ENCODE measurements at places on chromosomes 7 and 10.

DNA sequence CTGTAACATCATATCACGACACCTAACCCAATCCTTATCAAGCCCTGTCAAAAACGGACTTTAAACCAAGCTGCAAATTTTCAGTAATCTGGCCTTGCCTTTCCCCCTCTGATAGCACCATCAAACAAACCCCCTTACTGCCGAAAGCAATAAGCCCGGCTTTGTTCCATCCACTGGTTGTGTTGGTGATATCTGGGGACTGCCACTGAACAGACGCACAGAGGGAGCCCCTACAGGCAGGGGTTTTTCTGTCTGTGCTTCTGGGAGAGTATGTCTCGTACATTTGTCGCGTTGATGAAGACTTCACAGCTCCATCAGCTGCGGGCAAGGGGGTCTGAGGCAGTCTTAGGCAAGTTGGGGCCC lies 550 bp upstream of the PLAU start:
- no peak for DNase-seq

DNA sequence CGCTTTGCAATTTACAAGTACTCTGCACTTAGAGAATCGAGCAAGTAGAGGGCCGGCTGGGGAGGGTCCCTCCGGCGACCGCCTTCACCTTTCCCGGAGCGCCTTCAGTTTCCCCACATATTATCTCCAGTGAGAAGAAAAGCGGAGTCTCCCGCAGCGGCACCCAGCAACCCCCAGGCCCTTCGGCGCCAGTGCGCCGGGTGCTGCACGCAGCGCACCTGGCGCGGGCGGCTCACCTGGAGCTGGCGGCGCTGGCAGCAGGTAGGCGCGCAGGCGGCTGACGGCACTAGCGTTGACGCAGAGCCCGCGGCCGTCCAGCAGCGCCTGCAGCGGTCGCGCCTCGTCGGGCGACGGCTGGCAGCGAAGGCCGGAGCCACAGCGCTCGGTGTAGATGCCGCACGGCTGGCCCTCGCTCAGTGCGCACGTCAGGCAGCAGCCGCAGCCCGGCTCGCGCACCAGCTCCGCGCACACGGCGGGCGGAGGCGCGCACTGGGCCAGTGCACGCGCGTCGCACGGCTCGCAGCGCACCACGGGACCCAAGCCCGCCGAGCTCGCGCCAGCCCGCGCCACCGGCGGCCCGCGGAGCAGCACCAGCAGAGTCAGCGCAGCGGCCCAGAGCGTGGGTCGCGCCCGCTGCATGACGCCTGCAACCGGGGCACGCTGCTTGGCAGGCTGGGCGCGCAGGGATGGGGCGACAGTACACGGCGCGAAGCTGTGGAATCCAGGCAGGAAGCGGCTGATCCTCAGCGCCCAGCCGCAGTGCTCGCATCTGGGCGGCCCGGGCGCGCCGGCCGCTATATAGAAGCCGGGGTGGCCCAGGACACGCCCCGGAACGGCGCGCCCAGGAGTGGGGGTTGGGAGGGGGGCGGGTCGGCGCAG lies at the start of gene IGFBP3:
IGFBP3 (minus strand) TSS at position 771 of the 879 bp plus-strand sequence; CDS start at position 639, 132 bp downstream.
- DNase-seq: peak; percentile 29

DNA sequence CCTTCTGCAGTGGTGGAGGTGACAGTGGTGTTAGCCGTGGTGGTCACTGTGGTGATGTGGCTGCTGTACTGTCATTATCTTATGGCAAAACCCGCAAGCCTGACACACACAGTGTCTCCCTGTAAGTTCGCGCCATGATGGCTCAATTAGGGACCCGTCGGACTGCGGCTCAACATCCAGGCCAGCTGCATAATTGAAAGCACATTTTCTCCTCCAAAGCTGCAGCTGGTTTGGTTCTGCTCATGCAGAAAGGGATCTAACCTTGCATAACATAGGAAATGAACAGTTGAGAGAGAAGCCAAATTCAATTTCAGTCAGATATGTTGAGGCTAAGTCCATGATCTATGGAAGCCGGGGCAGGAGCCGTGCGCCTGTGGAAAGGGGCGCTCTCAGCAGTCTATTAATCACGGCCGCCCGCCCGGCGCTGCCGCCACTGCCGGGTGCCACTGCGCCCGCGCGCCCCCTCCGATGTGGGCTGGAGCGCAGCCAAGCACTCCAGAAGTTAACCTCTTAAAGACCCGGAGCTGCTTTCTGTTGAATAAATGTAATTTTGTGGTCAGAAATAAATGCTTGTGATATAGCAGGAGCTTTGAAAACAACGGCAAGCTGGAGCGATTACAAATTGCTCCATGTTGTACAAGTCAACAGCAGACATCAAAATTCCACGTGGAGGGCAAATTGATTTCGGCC lies 227.7 kb downstream of the CUX1 start:
- no peak for DNase-seq

GRCh38 chr7:131352032-131352431 lies 24.4 kb downstream of the MKLN1 start:
- no peak for DNase-seq

- DNase-seq: no peak
Observed at GRCh38 chr10:132114953-132115520, 49.3 kb downstream of the JAKMIP3 start.

- DNase-seq: peak; percentile 74
Observed at GRCh38 chr10:96395931-96396877, 37.4 kb upstream of the OPALIN start.

DNA sequence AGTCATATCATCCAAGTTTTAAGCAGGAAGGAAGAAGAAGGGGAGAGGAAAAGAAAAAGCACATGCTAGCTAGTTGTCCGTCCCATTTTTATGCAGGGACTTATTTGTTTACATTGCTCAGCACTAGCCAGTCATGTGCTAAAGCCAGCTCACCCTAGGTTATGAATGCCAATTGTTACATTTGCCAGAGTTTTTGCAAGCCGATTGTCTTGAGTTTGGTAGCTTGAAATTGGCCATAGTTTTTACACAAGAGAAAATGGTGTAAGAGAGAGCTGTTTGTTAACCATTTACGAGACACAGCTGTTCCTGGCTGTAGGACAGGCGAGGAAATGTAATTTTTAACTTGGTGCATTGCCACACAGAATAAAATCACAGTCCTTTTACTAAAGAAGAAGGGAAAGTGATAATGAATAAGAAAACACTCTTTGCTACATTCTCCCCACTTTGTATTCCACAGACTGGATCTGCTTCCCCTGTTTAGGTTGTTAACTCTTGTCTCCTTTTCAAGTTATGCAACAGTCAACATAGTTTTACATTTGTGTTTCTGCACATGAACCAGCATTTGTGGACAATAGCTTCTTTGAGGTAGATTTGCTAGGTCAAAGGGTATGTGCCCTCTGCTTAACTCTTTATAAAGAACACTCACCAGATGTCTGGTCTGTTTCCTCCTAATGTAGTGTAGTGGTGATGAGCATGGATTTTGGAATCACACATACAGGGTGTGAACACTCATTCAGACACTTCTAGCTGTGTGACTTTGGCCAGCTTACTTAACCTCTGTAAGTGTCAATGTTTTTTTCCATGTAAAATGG lies 357.2 kb downstream of the LRMDA start:
- no peak for DNase-seq

DNA sequence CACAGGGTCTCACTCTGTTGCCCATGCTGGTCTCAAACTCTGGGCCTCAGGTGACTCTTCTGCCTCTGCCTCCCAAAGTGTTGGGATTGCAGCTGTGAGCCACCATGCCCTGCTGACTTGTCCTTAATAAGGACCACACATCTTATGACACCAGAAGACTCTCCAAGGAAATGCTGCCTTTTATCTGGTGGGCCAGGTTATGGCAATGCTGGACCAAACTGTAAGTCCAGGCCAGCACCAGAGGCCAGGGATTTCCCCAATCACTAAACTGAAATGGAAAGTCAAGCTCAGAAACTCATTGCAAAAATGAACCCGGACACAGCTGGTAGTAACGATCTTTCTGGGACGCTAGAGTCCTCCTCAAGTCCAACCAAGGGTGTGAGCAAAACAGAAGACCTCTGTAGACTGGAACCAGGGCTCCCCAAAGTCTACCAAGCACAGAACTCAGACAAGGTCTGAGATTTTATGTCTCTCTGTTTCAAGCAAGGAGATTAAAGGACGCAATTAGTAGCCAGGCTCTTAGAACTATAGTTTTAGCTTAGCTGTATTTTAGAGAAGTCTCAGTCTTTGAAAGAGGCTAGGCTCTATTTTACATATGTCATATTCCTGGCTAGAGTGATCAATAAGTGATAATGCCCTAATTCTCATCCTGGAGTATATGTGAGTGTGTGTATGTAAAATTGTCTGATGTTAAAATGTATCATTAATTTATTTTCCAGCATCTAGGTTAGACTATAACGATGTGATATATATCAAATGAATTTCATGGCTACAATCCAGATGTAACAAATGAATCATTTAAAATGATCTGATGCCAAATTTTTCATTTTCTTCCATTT lies 74.0 kb upstream of the ITGB1 start:
- DNase-seq: no peak

- no peak for DNase-seq
Observed at GRCh38 chr7:129841465-129841864, 111.3 kb downstream of the UBE2H start.

DNA sequence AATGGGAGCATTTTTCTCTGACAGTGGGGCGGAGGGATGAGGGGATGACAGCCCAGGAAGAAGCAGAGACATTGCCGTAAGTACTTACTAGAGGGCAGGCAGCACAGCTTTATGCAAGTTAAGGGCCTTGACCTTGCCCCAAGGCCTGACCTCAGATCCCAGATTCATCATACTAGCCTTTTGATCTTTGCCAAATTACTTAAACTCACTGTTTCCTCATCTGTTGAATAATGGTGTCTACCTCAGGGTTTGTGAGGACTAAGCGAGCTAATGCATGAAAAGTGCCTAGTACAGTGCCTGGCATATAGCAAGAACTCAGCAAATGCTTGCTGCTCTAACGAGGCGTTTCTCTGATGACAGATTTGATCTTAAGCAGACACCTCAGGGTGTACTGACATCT lies 3.5 kb upstream of the SEMA4G start:
- no peak for DNase-seq

- DNase-seq: no peak
Observed at GRCh38 chr10:91528080-91528479, 104.8 kb downstream of the PPP1R3C start.

DNA sequence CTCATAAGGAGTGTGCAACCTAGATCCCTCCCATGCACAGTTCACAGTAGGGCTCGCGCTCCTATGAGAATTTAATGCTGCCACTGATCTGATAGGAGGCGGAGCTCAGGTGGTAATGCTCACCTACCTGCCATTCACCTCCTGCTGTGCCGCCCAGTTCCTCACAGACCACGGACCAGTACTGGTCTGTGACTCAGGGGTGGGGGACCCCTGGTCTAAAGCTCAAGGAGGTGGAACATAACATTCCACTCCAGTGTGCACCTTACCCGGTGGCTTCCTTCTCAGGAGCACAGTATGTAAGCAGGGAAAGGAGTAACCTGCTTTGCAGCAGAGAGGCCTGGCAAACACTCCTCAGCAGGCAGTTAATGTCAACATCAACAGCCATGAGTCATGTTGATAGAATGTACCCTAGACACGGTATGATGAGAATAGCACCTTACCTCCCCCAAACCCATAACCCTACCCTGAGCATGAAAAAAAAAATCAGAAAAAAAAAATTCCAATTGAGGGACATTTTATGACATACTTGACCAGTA lies 273.5 kb downstream of the FGFR2 start:
- DNase-seq: no peak

GRCh38 chr10:50851884-50852671 lies 33.3 kb downstream of the A1CF start:
- DNase-seq: no peak

GRCh38 chr7:100974021-100974420 lies 4.7 kb downstream of the MUC12 start:
- DNase-seq: no peak

- no peak for DNase-seq
Observed at GRCh38 chr7:123979876-123980275, 53.0 kb downstream of the TMEM229A start.

GRCh38 chr7:16670731-16671344 lies 24.9 kb downstream of the BZW2 start:
- no peak for DNase-seq

GRCh38 chr7:17943006-17943405 lies 2.7 kb upstream of the SNX13 start:
- DNase-seq: no peak

DNA sequence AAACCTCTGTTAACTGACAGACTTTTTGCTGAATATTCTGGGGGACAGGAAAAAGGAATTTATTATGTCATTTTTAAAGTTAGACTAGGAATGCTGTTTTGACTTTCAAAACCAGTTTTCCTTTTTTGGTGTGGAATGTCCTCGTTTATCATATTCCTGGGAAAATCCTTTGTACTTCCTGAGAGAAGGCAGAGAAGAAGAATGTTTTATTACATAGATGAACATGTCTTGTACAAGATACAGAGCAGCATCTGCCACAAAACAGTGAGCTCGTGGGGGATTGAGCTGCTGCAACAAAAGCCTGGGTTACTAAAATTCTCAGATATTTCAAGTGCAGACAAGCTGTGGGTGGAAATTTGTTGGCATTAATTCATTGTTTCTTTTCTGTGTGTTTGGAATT lies 20.2 kb downstream of the MCU start:
- no peak for DNase-seq

- DNase-seq: no peak
Observed at GRCh38 chr7:45638916-45639315, 64.7 kb downstream of the ADCY1 start.

- DNase-seq: peak; percentile 88
Observed at GRCh38 chr10:27252267-27253000, 11.8 kb upstream of the ACBD5 start.

DNA sequence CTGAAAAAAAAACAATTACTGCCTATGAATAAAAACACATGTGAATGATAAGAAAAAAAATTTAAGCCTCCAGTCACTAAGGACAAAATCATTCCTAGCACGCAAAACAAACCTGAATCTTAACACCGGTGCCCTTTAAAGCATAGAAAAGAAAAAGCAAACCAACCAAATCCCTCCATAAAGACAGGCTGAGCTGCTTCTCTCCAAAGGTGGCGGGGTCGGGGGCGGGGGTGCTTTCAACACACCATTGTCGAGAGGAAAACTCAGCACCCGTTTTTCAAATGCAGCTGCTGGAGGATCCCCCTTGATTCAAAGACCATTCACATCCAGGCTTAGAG lies 1.4 kb downstream of the ST8SIA6 start:
- DNase-seq: no peak
